Germinal center (tissue), 1 donor: ENCODE measurements at places on chromosomes 3 and 15.

DNA sequence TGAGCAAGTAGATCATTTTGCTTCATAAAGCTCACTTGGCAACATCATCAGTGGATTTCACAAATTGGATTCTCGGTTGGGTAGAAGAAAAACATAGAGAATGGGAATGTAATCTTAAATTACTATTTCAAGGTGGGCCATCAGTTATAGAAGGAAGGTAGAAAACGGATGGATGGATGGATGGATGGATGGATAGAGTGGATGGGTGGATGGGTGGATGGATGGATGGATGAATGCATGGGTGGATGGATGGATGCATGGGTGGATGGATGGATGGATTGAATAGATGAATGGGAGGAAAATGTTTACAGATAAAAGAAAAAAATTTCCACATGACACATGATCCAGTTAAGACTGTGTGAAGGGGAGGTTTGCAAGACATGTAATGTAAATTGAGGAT is 159.7 kb downstream of the MEX3B start:
- DNase-seq = no peak

GRCh38 chr3:21292971-21293370 is 458.0 kb downstream of the ZNF385D start:
- DNase-seq = no peak

DNA sequence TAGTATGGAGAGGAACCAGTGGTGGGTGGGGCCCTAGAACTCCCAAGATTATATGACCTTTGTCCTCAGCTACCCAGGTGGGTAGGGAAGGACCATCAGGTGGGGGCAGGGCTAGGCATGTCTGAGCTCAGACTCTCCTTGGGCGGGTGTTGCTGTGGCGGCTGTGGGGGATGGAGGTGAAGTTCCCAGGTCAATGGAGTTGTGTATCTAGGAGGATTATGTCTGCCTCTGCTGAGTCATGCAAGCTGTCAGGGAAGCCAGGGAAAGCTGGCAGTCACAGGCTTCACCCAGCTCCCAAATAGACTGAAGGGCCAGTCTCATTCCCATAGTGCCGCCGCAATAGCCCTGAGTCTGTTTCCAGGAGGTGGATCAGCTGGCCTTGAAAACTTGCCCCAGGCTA is 139.7 kb upstream of the CFAP20DC start:
- DNase-seq = no peak

DNA sequence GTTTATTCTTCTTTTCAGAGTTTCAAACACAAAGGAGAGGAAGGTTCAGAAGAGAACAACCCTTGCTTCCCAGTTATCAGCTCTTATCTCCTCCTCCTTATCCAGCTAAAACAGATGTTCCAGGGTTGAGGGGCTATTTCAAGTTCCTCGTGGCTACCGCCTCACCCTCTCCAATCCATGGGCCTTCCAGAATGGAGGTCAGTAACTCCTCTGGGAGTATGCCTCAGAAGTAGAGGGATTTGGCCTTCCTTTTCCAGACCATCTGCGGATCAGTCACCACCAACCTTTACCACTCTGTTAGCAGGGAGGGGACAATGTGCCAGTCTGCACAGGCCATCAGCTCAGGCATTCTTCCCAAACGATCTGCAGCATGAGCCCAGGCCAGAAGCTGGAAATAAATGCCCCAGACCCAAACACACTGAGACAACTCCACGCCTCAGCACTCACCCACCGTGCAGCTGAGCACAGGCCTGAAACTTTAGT is 14.8 kb downstream of the HTR3C start:
- DNase-seq = no peak

GRCh38 chr3:41602121-41602520 is 359.8 kb downstream of the ULK4 start:
- DNase-seq = no peak

- DNase-seq = no peak
Observed at GRCh38 chr15:45451265-45451664, 71.3 kb downstream of the SLC30A4 start.

DNA sequence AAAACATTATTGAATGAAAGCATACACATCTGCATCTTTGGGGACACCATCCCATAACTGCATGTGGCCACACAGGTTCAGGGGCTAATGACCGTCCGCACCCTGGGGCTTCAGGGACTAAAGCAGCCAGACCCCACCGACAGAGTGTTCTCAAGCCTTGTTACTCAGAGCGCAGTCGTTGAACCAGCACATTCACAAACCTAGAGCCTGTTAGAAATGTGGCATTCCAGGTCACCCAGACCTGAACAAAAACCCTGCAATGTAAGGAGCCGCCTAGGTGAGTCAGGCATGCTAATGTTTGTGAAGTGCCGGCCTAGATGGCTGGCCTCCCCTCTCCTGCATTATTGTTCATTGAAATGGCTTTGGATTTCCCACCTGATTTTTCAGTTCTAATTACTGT is 52.3 kb upstream of the HACD2 start:
- DNase-seq = no peak

GRCh38 chr3:51711352-51712037 is 4.6 kb downstream of the GRM2 start:
- DNase-seq = no peak
